ENCODE measurements at places on chromosomes 12 and 14.

- DNase-seq = no peak
Measured at GRCh38 chr12:88416155-88416554, 164.1 kb downstream of the KITLG start.

- no peak for DNase-seq
Measured at GRCh38 chr12:99212275-99212674, 435.3 kb upstream of the GARIN6 start.

GRCh38 chr12:100186071-100186470 lies 14.5 kb upstream of the ACTR6 start:
- DNase-seq = no peak

DNA sequence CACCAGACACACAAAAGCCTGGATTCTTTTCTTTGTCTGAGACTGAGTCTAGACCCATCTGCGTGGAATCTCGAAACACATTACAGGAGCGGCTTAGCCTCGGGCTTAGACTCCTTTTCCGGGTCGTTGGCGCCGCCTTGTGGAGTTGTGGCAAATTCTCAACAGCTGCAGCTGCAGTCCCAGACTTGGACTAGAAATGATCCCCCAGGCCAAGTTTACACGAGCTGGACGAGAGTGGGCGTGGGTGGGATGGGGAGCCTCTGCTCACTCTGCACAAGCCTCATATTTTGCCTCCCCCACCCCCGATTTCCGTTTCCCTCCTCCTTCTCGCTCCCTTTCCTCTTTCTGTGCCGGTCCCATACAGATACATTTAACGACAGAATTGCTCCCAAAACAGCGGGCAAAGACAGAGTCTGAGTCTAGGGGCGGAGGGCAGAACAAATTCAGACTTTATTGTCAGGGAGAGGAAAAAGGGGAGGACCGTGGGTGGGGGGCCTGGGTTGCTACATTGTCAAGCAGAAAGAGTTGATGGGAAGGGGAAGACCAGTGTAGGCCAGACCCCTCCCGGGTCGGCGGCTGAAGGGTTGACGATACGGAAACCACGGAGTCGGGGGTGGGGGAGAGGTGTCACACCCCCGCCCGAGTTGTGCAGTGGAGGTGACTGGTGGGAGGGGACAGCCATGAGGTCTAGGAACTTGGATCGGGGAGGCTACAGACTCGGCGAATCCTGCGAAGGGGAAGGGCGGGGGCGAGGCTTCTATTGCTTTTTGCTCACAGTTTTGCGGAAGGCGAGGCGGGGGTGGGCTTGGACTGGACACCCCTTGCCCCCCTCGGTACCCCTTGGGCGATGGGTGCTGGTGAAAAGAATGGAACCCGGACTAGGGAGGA lies 4.7 kb upstream of the GPR84 start:
- DNase-seq = no peak

DNA sequence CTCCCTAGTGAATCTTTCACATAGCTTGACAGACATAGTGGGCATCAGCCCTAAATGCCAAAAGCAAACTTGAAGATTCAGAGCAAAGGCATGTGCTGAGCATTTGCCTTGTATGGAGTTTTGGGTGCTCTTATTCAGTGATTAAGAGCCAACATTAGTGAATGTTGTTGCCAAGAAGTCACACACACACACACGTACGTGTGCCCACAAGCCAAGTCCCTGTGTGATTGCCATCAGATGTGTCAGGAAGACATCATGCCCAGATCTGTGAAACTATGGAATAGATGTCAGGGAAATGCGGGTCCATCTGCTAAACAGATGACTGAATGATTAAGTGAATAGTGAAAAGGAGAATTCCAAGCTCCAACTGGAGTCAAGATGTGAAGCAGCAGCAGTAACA lies 149.0 kb downstream of the AKAP6 start:
- no peak for DNase-seq

All from vagina (tissue), 2 donors.